Liver (tissue), 10 donors: ENCODE measurements at places on chromosomes 16 and 17. TPM values are rescaled to one million over a fixed set of nuclear protein-coding genes. Genes with fewer than 3 reads are reported as not detected.

DNA sequence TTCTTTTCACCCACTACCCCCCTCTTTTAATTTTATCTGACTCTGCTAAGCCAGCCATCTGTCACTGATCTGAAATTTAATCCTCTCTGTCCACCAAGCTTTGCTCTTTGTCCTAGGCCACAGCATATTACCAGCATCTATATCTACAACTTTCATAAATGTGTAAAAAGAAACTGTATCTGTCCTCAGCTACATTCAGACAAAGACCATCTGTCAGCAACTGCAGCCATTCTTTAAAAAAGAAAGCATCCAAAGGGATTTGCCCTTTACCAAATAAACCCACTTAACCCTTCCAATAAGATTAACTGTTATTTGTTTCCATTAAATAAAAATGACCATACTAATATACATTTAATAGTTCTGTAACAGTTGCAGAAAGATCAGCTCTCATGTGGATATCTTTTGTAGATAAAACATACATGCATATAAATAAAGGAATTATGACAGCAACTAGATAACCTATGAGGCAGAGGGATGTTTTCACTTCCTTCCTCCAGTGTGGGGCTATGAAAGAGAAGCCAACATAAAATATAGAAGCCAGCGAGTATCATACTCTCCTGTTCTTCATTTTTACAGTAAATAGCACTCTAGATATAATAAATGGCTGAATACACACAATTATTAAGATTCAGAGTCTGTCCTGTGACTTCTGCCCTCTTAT lies 602.5 kb upstream of the SALL1 start:
- DNase-seq: no peak

GRCh38 chr17:9517396-9517795 lies 58.2 kb downstream of the STX8 start:
- no peak for DNase-seq

- DNase-seq: no peak
Measured at GRCh38 chr16:6111390-6111789, 1013.8 kb upstream of the EEF2KMT start.

ZPBP2 gene
- not detected for polyA plus RNA-seq
